RWPE2 (cell line): ENCODE measurements at places on chromosomes 2 and 18.
A peak's percentile ranks its signal among the peaks of the same experiment; 100 is the strongest.

DNA sequence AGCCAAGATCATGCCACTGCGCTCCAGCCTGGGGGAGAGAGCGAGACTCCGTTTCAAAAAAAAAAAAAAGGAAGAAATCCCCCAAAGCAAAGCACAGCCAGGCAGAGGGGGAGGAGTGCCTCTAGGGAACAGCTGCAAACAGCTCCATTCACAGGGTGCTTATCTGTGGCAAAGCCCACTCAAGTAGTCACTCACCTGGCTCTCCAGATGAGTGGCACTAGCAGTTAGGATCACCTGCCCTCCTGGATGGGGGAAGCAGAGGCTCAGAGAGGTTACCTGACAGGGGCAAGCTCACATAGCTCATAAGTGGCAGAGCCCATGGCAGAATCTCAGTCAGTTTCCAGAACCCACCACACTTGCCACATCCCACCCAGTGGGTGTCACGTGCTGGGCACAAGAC, 30.3 kb downstream of the TFCP2L1 start:
- no peaks in the 10 kb centered on the region for H3K27me3 ChIP-seq
- H3K4me3 ChIP-seq = no peak overlapping the region
- no peaks in the 10 kb centered on the region for H3K36me3 ChIP-seq
- no peak overlapping the region for H3K27ac ChIP-seq
- no peak for DNase-seq
- H3K4me1 ChIP-seq = no peaks in the 10 kb centered on the region

DNA sequence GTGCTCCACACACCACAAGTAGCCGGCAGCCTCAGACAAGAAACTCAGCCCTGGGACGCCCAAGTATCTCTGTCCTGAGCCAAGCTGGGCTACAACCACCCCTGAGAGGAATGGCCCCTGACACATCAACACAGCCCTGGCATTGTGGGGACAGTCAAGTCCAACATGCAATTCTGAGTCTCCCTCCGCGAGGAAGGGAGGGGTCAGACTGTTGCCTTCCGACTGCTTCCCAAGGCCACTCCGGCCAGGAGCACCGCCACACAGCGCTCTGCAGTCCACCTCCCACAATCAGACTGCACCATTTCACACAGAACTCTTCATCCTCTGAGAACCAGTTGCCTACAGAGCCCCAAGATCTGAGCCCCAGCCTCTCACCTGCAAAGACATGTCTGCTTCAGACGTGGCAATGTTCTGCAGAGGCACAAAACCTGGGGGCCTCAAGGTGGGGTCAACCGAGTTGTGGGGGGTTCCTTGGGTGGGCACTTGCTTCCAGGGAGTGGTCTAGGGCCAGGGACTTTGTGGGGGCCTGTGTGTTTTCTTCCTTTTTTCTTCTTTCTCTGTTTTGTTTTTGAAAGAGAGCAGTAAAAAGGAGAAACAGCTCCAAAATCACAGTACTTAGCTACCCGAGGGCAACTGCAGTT, 76.7 kb upstream of the SALL3 start:
- no peak overlapping the region for H3K4me3 ChIP-seq
- H3K27ac ChIP-seq = no peak overlapping the region
- no peaks in the 10 kb centered on the region for H3K36me3 ChIP-seq
- no peaks in the 10 kb centered on the region for H3K27me3 ChIP-seq

DNA sequence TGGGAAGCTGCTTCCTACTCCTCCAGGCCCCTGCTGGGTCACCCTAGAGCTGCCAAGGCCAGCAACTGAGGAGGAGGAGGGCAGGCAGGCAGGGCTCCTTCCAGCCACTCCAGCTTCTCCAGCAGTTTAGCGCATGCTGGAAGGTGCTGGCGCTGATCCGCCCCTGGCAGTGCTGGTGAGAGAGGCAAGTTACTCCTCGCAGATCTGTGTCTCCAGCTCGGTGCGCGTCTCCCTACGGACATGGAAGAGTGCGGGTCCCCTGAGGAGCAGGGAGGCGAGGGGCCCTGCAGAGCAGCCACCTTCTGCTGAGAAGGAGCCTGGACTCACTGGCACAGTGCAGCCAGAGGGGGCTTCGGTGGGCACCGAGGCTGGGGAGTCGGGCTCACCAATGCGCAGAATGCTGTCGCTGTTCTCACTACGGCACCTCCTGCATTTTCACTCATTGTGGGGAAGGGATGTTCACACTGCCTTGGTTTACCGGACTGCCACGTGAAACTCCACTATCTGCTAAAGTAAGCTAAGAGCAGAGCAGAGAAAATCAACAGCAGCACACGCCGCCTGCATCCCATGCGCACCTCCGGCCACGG, 206.0 kb downstream of the HDAC4 start:
- no peaks in the 10 kb centered on the region for H3K27me3 ChIP-seq
- DNase-seq = no peak
- no peak overlapping the region for H3K27ac ChIP-seq
- H3K4me1 ChIP-seq = no peaks in the 10 kb centered on the region
- no peak overlapping the region for H3K4me3 ChIP-seq
- H3K36me3 ChIP-seq = no peaks in the 10 kb centered on the region

GRCh38 chr2:213162516-213163118, 11.2 kb upstream of the IKZF2 start:
- H3K4me3 ChIP-seq = no peak overlapping the region
- H3K4me1 ChIP-seq = peaks cover 14% of the 10 kb centered on the region
- peak overlapping the region; percentile 41 for H3K27ac ChIP-seq

DNA sequence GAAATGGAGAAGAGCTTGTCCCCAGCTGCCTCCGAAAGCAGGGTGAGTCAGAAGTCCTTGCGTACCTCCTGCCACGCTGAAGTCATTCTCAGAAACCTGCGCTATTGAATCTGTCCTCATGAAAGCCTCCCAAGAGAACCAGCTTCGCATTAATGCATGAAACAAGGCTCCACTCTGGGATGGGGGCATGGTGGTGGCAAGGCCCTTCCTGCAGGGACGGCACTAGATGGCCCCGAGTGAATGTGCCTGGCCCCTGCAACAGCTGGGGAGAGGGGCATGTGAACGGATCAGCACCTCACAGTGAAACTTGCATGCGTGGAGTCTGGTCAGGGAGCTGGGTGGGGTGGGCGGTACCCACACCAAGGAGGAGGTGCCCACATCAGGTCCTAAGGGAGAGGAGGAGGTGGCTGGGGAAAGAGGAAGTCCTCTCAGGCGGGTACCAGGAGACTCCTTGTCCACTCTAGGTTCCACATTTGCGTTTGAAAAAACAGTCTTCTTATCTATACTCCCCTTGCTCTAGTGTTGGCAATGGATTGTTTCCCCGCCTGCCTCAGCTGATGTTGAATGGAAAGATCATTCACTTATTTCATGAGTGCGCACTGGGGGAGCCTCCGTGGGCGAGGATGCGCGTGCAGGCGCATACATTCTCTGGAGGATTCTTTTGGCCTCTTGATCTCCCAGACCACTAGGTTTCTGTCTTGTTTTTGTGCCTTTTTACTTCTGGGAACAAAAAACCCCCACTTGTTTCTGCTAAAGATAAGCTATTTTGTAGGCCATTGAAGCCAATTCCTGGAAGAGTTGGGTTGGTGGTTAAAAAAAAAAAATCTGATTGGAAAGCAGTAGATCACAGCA, 104.7 kb downstream of the KLHL29 start:
- peaks cover 8% of the 10 kb centered on the region for H3K4me1 ChIP-seq
- H3K27ac ChIP-seq = no peak overlapping the region
- no peak overlapping the region for H3K4me3 ChIP-seq

DNA sequence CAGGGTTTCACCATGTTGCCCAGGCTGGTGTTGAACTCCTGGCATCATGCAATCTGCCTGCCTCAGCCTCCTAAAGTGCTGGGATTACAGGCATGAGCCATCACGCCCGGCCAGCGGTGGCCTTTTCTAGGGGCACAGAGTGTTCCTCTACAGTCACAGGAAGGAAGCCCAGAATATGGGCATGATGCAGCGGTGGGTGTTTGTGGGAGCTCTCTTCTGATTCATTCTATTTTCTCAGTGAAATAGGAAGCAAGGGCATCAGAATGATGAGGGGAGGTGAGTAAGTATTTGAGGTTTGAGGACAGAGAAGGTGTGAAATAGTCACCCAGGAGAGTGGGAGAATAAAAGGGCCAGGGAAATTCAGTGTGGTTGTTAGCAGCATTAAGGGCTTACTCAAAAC, 70.3 kb upstream of the PSME4 start:
- no peak overlapping the region for H3K27ac ChIP-seq
- peaks cover 16% of the 10 kb centered on the region for H3K4me1 ChIP-seq
- no peak overlapping the region for H3K4me3 ChIP-seq
- no peak for DNase-seq
- H3K36me3 ChIP-seq = no peaks in the 10 kb centered on the region

- no peak overlapping the region for H3K27ac ChIP-seq
- H3K27me3 ChIP-seq = no peaks in the 10 kb centered on the region
- no peak overlapping the region for H3K4me3 ChIP-seq
- no peaks in the 10 kb centered on the region for H3K4me1 ChIP-seq
Observed at GRCh38 chr18:58970943-58971790, 106.5 kb downstream of the ZNF532 start.

DNA sequence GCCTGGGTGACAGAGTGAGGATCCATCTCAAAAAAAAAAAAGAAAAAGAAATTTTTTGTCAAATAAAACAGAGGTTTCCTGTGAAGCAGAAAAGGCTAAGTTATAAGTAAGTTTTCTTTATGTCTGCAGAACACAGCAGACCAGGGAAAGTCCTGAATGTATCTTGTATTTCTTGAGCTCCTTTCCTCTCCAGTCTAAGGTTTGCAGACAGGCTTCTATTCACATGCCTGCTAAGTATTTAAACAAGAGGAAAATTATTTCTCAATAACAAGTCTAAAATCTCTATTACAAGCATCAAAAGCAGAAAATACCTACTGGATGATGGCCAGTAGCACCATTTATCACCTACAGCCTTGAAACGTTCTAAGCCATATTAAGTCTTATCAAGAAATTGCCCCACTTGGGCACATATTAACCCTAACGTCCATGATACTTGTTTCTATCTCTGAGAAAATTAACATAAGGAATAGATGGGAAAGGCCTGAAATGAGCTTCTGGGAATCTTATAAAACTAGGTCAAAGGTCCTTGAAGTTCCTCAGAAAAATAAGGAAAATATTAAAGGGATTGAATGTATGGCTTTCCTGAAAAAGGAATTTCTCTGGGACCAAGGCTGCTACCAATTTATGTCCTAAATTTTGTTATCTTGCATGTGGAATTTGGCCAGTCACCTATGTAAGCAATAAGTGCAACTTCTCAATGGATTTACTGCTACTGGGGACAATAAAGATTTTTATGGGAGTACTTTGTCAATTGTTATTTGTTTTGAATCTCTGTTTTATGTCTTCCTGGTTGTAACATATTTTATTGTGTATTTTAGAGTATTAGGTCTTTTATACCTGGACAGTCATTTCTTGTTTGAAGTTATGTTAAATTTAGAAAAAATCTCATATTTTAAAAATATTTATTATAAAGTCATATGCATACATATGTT, 3.0 kb upstream of the REG1A start:
- H3K27ac ChIP-seq = no peak overlapping the region
- no peak for DNase-seq
- no peaks in the 10 kb centered on the region for H3K36me3 ChIP-seq
- H3K27me3 ChIP-seq = no peaks in the 10 kb centered on the region
- H3K4me3 ChIP-seq = no peak overlapping the region
- no peaks in the 10 kb centered on the region for H3K4me1 ChIP-seq

DNA sequence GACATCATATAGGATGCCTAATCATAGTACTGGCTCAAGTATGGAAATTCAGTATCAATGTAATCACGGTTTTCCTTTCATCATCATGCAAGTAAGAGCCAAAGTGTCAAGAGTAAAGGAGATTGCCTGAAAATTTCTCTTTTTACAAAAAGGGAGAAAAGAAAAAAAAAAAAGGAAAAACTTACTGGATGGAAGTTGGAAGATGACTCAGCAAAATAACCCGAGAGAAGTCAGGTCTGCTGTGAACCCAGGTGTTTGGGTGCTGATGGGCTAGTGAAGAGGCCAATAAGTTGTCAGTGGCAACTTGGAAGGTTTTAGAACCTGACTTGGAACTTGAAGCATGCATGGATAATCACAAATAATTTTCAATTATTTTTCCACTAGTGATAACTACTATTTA, 441.9 kb upstream of the SLC14A2 start:
- peaks cover 18% of the 10 kb centered on the region for H3K4me1 ChIP-seq
- no peaks in the 10 kb centered on the region for H3K27me3 ChIP-seq
- H3K4me3 ChIP-seq = no peak overlapping the region
- no peaks in the 10 kb centered on the region for H3K36me3 ChIP-seq
- no peak overlapping the region for H3K27ac ChIP-seq
- no peak for DNase-seq

DNA sequence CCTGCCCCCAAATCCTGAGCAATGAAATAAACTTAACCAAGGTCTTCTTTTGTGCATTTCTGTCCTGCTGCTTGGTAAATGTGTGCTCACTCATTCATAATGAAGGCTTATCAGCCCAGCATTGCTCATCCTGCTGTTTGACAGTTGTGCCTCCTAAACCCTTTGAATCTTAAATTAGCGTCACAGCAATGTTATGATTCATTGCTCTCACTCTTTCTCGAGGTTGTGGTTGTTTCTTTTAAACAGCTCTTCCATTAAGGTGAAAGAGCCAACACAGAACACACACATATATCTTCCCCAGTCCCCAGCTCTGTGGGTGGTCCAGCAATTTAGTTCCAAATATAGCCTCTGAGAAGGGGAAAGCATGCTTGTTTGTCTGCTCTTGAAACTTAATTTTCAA, 84.0 kb downstream of the EVA1A start:
- no peaks in the 10 kb centered on the region for H3K27me3 ChIP-seq
- DNase-seq = no peak
- no peaks in the 10 kb centered on the region for H3K4me1 ChIP-seq
- no peaks in the 10 kb centered on the region for H3K36me3 ChIP-seq
- no peak overlapping the region for H3K4me3 ChIP-seq

DNA sequence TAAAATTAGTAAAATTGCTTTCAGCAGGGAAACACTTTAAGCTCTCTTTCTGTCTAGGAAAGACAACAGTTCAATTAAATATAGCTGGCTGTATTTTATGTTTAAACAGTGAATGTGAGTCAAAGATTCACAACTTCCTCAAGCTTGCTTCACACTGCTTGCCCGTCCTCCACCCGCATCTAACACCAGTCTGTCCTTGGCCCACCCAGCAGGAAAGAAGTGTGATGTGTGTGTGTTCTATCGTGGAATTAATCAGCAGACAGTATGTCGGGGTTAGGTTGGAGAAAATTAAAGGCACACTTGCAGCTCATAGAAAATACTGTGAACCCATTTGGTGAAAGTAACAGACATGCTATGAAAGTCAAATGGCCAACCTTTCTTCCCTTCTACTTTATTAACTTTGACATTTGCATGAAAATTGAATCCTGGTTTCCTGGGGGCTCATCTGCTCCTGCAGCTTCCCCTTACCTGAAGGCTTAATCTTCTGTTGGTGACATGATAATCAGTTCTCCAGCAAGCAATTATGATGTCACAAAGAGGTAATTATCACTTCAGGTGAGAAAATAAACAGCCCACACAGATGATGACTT, 182.0 kb downstream of the UXS1 start:
- H3K27me3 ChIP-seq = no peaks in the 10 kb centered on the region
- H3K36me3 ChIP-seq = no peaks in the 10 kb centered on the region
- H3K27ac ChIP-seq = no peak overlapping the region
- DNase-seq = no peak
- H3K4me1 ChIP-seq = no peaks in the 10 kb centered on the region
- no peak overlapping the region for H3K4me3 ChIP-seq

- H3K27ac ChIP-seq = no peak overlapping the region
- H3K27me3 ChIP-seq = no peaks in the 10 kb centered on the region
- no peak for DNase-seq
- no peaks in the 10 kb centered on the region for H3K36me3 ChIP-seq
- no peaks in the 10 kb centered on the region for H3K4me1 ChIP-seq
- no peak overlapping the region for H3K4me3 ChIP-seq
Observed at GRCh38 chr2:56318147-56318546, 134.4 kb downstream of the CCDC85A start.

GRCh38 chr2:80054346-80054675, 250.2 kb downstream of the LRRTM1 start:
- H3K36me3 ChIP-seq = no peaks in the 10 kb centered on the region
- H3K27ac ChIP-seq = peak overlapping the region; percentile 65
- peaks cover 7% of the 10 kb centered on the region for H3K4me1 ChIP-seq
- peak; percentile 65 for DNase-seq
